Fibroblast of the aortic adventitia (primary cell): ENCODE measurements at places on chromosomes 13 and 19. TPM values are rescaled to one million over a fixed set of nuclear protein-coding genes. Genes with fewer than 3 reads are reported as not detected.
A peak's percentile ranks its signal among the peaks of the same experiment; 100 is the strongest.

Gene ANGPTL8
- not detected in 2 replicates for total RNA-seq

Gene BEST2
- not detected in 2 replicates for total RNA-seq

Gene ZNF534
- total RNA-seq: not detected in 2 replicates

Gene ZNF530
- total RNA-seq: 1.1 and 5.6 TPM in 2 replicates

Gene NCAN
- total RNA-seq: not detected in 2 replicates

Gene TLE6
- total RNA-seq: 0.18 TPM in 1 of 2 replicates, not detected in the other

DNA sequence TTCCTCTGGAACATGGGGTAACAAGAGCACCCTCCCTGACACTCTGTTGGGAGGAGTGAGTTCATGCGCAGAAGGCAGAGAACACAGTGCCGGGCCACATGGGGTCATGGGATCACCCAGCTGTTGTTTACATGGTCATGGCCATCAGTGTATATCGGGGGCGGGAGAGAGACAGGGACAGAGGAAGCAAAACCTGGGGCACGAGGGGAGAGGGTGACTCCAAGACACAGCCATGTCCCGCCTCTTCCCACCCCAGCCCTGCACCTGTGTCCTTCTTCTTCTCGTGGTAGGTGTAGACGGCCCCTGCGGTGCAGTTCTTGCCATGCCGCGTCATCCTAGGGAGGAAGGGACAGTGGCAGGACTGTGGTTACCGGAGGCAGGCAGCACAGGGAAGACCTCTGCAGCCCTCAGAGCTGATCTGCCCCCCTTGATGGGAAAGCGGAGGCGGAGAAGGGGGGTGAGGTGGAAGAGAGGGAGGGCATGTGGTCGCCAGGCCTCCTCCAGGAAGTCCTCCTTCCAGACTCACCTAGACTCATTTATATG, 19.9 kb downstream of the NOSIP start:
- DNase-seq: no peak

DNA sequence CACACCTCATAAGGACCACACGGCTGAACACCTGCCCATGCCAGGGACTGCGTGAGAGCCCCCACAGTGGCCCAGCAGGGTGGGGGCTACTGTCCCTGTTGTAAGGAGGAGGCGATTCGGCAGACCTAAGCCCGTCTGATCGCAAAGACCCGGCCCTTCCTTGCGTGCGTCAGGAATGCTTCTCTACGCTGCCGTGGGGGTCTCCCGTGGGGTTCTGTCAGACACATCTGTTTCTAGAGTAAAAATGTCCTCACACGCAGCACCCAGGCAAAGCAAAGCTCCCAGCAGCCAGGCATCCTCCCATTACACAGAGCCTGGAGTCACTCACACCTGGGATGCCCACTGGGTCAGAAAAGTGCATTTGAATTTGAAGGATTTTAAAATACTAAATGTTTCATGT, 147.7 kb upstream of the SOX1 start:
- no peak for DNase-seq

DNA sequence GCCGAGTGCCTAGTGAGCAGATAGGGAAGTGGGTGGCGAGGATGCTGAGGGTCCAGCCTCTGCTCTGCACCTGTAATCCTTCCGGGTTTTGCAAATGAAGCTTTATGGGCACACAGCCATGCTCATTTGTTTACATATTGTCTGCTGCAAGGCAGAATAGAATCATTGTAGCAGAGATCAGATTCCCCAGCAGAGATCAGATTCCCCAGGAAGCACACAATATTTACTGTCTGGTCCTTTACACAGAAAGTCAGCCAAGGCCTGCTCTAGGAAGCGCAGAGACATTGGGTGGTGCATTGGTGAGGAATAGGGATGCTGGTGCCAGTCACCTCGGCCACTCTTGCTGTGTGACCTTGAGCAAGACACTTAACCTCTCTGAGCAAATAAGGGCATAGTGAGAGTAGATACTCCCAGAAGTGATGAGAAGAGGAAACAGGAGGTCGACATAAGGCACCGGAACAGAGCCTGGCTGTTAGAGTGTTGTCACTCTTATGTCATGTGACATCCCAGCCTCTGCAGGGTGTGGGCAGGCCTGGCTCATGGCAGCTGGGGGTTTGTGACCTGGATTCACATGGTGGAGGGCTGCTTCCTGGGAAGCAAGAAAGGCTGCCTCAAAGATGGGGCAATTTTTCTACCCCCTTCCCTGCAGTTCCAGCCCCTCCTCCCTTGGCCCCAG, 25.6 kb downstream of the CARM1 start:
- no peak for DNase-seq

DNA sequence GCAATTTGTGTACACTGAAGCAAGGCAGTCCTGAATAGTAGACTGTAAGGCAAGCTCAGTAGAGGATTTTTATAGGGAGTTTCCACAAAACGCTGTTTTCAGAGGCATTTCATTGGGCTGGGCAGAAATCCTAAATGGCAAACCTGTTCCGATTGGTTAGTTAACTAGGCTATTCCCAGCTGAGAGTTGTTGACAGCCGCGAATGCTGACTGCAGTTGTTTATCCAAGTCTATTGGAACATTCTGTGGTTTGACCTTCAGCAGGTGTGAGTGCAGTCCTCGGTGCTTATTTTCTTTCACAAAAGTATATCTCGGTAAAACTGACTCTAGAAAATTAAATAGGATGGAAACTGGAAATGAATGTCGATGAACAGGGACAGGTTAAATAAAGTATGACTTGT, 45.4 kb downstream of the TPT1 start:
- DNase-seq: no peak

DNA sequence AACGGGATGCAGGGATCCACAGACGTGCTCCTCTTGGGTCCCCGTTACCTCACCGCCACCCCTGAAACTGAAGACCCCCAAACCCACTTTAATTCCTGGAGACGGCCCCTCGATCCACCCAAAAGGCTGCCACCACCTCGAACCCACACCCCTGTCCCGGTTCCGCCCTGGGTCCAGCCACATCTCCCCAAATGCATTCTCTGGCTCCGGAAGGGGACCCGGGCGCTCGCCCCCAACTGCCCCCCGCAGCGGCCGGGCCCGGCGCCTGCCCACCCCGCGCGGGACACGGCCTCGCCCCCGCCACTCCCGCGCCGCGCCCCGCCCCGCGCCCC, 219 bp upstream of the FSTL3 start:
- DNase-seq: no peak

DNA sequence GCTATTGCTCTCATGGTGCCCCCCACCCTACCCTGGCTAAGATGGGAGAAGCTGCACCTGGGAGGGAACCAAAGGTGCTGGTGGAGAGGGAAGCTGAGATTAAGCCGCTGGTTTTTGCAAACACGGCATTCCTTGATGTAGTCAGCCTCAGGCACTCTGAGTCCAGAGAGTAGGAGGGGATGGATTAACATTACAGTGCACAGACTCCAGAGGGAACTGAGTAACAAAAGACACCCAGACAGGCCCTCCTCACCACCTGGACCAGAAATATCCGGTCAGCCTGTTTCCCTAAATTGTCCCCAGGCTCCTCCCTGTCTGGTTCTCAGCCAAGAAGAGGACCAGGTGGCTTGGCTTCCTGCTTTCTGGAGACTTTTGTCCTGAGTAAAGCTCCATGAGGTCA, 28.9 kb upstream of the PABPC3 start:
- DNase-seq: no peak

DNA sequence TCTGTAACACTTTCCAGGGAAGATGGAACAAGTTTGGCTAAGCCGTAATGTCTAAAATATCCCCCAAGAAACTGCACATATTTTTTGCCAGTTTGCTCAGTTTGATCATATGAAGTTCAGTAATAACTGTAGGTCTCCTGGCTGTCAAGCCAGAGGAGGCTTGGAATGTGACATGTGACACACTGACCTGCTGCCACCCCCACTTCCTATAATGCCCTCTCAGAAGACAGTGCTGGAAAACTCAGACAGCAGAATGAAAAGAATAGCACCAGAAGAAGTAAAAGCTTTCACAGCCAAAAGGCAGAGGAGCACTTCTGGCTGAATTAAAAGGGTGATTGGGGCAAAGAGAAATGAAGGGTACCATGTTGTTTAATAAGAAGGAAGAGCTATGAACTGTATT, 67.4 kb upstream of the UBAC2 start:
- no peak for DNase-seq

- DNase-seq: no peak
Observed at GRCh38 chr19:44943801-44944249, 1.8 kb downstream of the APOC4 start.

DNA sequence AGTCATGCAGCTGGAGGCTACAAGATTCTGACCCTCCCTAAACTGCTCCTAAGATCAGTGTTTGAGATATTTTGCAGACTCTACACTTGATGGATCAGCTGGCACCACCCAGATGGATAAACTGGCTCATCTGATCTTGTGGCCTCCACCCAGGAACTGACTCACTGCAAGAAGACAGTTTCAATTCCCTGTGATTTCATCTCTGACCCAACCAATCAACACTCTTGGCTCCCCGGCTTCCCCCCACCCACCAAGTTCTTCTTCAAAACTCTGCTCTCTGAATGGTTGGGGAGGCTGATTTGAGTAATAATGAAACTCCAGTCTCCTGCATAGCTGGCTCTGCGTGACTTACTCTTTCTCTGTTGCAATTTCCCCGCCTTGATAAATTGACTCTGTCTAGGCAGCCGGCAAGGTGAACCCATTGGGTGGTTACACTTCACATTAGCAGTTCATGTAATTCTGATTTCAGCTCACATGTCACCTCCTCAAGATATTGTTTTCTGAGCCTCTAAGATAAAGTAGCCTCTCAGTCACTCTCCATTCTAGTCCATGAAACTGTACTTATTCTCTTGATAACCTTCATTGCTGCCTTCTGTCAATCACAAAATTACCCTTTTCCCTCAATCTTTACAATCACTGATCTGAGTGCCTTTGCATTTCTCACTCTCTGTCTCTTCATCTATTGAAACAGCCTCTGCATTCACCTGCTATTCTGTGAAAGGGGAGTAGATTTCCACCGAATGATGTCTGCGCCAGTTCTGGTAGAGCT, 9.9 kb upstream of the FPR3 start:
- peak; percentile 92 for DNase-seq

DNA sequence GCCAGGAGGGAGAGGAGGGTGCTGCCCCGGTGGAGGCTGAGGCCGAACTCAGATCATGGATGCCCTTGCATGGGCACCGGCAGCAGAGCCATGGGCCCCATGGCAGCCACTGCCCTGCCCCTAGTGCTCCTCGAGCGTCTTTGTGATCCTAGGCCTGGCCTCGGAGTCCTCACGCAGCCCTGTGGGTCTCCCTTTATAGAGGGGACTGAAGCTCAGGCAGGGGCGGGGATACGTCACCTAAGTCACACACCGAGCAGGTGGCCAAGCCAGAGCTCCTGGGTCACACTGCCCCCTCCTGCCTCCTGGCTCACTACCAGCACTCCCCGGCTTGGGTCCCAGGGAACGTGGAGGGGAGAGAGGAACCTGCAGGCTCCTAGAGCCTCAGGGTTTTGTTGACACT, 28.7 kb downstream of the DHX34 start:
- no peak for DNase-seq

- DNase-seq: no peak
Observed at GRCh38 chr19:46407856-46408663, 5.3 kb downstream of the CCDC8 start.

DNA sequence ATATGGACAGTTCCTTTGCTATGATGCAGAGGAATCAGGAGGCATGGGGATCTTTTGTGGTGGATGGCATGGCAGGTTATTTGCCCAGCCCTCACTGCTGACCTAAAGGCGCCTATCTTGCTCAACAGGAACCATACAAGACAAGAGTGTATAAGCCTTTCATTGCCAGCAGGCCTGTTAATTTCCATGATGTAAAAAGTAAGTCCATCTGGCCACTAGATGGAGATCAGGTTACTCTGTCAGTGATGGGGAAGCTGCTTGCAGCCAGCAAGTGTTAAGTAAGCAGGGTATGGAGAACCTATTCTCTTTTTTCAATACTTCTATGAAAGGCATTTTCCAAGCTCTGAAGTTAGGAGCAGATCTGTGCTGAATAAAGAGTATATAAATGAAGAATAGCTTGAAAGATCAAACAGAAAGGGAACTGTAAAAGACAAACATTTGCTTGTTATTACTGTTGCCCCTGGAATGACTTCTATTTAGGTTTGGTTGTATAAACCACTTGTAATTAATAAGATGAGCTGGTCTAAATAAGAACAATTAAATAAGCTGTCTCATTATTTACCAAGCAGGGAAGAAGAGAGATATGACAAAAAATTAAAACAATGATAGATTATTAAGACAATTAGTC, 210.9 kb downstream of the RGCC start:
- peak; percentile 97 for DNase-seq

- no peak for DNase-seq
Observed at GRCh38 chr13:42125046-42125445, 76.6 kb downstream of the DGKH start.

DNA sequence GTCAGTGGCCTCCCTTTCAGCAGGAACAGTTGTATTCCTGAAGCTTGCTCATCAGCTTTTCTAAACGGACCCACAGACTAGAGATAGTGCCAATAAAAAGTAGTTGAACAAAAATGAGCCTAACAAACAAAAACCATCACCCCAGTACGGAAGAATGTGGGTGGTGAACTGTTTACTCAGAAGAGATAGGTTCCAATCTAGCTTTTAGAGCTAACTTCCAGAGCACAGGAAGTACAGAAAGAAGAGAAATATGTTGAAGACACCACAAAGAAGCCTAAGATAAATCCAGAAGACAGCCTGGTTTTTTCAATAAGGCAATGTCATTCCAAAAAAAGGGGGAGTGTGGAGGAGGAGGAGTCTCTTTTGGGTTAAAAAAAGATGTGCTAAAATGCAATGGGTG, 2.8 kb upstream of the LMO7 start:
- DNase-seq: peak; percentile 92

GRCh38 chr19:18487576-18488402, 34.1 kb downstream of the ELL start:
- no peak for DNase-seq

DNA sequence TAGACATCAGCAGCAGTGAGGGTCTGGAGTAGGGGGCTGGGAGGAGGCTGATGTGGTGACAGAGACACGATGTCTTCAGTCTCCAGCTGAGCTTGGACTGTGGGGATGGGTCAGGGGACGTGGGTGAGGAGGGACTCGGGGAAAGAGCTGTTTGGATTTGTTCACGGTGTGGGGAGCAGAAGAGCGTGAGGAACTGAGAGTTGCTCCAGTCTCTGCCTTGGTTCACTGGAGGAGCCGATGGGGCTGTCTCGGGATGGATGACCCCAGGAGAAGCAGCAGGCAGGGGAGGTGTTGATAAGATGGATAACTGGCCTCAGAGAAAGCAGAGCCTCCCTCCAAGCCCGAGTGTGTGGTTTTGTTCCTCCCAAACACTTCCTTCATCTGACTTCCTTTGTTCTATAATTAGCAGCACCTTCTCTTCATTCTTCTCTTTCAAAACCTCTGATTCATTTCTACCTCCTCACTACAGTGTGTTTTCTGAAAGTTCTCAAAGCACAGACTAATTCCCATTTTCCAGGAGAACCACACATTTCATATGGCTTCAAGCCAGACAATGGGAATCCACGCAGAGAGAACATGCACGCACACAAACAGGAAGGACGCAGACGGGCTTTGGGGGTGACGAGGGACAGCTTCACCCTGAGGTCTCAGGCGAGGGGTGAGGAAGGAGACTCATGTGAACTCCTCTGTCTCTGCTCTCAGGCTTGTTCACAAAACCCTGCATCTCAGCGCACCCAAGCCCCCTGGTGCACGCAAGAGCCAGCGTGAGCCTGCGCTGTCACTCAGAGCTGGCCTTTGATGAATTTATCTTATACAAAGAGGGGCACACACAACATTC, 18.6 kb downstream of the LAIR2 start:
- DNase-seq: no peak

GRCh38 chr13:44417876-44418275, 44.3 kb downstream of the SERP2 start:
- DNase-seq: no peak

- peak; percentile 94 for DNase-seq
Observed at GRCh38 chr19:52139252-52140031, at the start of gene ZNF616. TSS of gene ZNF616 (minus strand) at chr19:52139938. CDS start at chr19:52130512, 9,426 bp downstream.

- peak; percentile 91 for DNase-seq
Observed at GRCh38 chr13:97433727-97434396, at the start of gene RAP2A. TSS of gene RAP2A (plus strand) at chr13:97434169. CDS start at chr13:97434471, 302 bp downstream.

- DNase-seq: peak; percentile 56
Observed at GRCh38 chr13:67133476-67133875, 96.7 kb downstream of the PCDH9 start.
